Stimulated activated CD8-positive, alpha-beta memory T cell treated with anti-CD3 and anti-CD28 coated beads, Interleukin-2, amount 100 ng/mL, for 1 hour (primary cell): ENCODE measurements at places on chromosomes 4 and X.

DNA sequence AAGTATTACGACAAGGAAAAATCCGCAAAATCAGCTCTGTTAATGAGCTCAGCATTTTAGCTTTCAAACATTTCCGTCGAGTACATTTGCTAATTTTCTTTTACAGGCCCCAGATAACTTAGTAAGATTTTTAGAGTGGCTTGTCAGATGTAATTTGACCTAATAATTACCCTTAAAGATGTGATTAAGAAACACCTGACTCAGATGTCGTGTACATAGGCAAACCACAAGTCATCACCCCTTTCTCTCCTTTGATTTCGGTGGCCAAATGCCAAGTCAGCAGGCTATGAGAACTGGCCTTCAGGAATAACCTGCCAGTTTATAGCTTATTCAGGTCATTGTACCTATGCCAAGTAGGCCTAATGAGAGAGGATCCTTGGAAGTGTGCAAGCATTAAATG is 369.6 kb downstream of the PCDH7 start:
- no peak for DNase-seq

DNA sequence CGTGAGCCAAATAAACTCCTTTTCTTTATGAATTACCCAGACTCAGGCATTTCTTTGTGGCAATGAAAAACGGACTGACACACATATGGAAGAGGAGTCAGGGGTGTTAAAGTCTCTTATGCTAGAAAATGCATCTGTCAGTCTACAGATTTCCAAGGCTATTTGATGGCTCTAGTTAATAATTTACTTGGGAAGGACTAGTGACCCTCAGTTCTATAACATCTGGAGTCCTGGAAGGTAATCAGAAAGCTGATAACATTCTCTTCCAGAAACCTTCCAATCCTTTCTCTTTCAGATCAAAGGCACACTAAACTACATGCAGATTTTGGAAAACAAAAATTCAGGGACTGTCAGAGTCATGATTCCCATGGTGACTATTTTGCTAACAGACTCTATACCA is 142.0 kb upstream of the TEX13D start:
- no peak for DNase-seq

DNA sequence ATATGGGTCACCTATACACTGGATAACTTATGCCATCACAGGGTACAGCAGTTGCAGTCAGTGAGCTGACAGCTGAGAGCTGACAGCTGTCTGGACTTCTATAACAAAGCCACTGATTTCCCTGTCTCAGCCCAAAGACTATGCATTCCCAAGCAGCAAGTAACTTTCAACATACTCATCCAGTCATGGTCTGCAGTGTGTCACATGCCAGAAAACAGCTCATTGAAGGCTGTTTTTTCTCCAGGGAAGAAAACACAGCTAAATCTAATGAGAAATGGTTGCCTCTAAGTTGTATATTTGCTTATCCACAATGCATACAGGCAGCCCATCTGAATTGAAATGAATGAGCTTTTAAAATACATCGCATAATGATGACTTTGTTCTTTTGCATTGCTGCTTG is 6.3 kb downstream of the KIAA1210 start:
- no peak for DNase-seq

- DNase-seq, result no peak
These were observed 318.8 kb upstream of the RASGEF1B start for GRCh38 chr4:81790477-81790876.

DNA sequence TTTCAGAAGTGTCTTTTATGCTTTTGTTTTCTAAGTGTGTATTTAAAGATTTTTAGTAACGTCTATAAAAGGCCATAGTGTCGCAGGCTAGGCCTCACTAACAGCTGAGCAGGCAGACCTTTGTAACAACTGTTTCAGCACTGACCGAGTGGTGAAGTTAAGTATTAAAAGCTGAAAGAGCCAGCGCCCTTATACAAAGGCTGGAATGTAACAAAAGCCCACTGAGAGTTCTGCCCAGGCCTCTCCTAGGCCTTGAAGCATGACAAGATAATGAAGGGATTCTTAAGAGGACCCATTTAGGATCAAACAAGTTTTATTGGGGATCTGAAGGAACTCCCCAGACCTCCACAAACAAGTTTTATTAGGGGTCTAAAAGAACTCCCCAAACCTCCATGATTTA is 722.5 kb upstream of the PRKX start:
- DNase-seq, result no peak

DNA sequence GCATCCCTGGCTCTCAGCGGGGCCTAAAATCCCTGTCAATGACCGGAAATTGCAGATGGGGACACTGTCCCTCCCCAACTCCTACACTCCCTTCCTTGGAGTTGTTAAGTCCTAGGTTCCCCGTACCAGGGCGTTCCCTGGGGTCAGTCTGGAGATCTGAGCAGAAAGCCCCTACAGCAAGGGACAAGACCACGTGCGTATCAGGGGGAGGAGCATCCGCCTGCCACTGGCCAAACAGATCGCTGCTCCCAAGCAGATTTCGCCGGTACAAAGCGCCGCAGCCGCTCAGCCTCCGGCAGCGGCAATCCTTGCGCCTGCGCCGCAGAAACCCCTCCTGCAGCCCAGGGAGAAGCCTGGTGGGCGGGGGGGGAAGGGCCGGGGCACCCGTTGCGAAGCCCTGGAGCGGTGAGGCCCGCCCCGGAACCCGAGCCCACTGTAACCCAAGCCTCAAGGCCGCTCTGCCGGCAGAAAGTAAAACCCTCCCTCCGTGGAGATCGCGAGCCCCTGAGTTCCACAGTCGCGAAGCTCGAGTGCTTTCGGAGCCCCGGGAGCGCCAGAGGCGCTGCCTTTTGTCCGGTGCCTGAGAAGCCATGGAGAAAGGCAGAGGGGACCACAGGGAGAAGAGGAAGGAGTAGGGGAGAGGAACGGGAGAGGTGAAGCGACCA is 2.7 kb downstream of the CRMP1 start:
- DNase-seq, result no peak
